ENCODE measurements at places on chromosomes 6 and 20.

DNA sequence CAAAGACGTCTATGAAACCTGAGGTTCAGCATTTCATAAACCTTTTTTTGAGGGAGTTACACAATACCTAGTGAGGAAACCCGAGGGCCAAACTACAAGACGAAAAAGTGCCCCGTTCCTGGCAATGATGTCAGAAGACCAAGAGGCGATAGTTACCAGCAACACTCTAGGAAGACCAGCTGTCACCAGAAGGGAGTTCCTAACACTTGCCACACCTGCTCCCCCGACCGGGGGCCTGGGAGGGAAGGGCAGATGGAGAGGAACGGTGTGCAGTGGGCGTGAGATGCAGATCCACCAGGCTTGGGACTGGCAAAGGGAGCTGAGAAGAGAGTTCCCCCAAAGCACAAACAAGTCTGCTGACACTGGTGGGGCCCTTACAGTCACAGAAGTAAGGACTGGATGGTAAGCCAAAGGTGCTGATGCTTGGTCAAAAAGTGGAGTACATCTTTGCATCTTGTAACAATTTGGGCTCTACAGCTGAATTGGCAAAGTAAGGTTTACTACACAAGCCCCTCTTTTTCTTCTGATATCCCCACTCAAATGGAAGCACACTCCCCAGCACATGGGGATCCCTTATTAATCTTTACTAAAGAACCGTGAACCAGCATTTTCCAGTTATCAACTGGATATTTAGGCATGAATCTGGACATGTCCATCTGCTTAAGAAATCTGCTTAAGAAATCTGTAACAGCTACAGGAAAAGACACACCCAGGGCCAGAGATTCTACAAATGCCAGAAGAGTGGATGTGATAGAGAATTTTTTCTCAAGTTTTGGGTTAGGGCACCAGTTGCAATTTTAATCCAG is 38.5 kb downstream of the PANK2 start:
- DNase-seq, result no peak

GRCh38 chr6:109105681-109106080 is 10.4 kb downstream of the CEP57L1 start:
- no peak for DNase-seq

- DNase-seq, result no peak
Measured at GRCh38 chr6:107707346-107708275, 116.5 kb downstream of the SCML4 start.

DNA sequence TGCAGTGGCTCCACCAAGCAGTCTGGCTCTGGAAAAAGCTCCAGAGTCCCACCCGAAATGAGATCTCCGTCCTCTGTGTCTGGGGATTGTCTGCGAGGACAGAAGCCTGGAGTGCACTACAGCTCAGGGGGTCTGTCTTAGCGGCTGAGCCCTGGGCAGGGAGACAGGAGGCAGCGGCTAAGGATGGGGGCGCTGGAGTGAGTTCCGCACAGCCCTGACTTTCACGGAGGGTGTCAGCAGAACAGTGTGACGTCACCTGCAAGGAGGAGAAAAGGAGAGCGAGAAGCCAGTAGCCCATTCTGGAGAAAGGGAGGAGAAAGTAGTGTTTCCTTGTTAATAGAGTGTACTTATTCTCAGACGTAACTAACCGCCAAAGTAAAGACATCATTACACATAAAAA is 97.6 kb downstream of the FAM50B start:
- DNase-seq, result no peak

GRCh38 chr6:44381739-44382138 is 5.8 kb upstream of the CDC5L start:
- no peak for DNase-seq

DNA sequence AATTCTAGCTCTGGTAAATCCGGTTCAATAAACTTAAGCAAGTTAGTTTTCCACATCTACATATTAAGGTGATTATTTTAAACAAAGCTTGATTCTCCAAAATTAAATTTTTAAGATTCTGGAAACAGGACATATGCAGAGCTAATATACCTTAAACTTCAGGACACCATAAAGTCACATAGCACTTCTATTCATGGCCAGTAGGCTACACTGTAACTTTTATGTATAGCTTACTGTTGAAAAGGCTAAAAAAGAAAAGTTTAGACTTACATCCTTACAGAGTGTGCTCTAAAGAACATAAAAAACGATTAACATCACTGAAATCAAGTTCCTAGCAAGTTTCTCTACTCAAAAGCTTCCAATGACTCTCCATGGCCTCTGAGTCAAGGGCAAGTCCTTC is 224.7 kb downstream of the PTPRK start:
- no peak for DNase-seq

- DNase-seq, result no peak
Measured at GRCh38 chr20:152131-152530, 5.1 kb upstream of the DEFB127 start.

DNA sequence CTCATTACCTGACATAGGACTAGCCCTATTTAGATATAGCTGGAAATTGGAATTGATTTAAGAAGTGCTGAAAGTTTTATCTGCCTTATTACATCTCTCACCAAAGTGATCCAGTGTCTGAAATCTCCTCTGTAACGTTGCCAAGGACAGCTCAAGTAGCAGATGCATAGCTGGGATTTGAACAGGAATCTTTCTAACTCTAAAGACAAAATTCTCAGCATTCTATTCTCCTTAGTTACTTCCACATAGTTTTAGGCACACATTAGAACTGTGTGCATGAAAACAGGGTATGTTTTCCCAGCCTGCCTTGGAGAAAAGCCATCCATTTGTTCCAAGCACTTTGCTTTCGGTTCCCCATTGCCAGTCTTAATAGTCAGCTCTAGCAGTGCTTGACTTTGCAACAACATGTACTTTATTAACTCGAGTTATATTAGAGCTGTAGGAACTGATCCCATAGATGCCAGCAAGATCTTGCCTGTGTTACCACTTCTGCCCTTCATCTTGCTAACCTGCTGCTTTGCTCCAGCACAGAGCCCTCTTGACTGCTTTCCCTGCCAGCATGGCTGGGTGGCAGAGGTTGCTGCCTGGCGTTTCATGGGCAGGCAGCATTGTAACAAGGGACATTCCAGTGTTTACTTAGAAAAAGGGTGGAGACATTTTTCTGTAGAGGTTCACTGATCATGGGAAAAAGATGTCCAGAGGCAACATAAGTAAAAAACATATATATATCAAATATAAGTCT is 56.1 kb upstream of the STMND1 start:
- DNase-seq, result no peak
